ENCODE measurements at places on chromosomes 5 and 9.

DNA sequence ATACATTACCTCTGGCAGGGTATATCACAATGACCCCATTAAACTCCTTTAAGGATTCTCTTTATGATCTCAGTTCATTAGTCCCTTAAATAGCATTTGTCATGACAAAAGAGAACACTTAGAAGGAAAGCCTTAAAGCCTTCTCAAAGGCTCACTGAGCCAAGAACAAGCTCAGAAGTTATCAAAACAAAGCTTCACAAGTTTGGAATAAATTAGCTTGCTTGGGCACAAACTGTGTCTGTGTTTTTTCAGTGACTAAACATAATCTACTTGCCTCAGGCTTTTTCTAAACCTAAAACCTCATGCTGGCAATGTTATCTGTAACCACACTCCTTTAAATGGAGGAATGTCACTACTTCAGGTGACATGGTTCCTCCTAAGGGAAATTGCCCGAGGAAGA lies 1114.9 kb upstream of the C9orf72 start:
- DNase-seq: no peak

- DNase-seq: no peak
Measured at GRCh38 chr5:165620394-165620793, 2115.0 kb downstream of the MAT2B start.

DNA sequence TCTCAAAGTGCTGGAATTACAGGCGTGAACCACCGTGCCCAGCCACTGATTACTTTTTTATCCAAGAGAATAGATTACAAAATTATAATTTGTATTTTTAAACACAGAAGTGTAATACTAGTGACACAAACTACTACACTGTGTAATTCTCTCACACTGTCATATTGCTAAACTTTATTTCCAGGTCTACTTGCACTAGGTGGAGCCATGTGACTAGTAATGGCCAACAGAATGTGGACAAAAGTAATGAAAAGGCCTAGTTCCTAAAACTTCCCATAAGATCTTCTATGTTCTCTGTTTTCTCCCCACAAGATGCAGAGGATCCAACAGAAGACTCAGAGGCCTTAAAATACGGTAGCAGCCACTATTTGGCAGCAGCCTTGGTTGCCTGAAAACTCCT lies 27.3 kb downstream of the NADK2 start:
- no peak for DNase-seq

- no peak for DNase-seq
Measured at GRCh38 chr5:154611341-154611767, 133.3 kb upstream of the HAND1 start.

DNA sequence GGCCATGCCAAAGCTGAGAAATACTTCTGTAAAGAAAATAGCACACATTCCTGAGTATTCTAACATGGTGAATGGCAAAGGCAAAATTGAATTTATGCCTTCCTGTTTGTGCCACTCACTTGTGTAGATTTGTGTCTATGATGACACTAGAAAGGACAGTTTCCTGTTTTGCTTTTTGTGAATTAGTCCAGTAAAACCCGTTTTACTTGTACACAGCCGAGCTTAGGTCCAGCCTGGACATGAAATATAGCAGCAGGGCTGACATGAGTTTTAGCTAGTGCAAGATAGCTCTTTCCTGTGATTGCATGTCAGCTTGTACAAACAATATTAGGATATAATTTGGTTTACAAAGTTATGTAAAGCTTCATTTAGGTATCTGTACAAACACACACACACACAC lies 1891.7 kb upstream of the WWC1 start:
- no peak for DNase-seq

GRCh38 chr5:122067390-122067789 lies 10.7 kb downstream of the LOX start:
- no peak for DNase-seq

DNA sequence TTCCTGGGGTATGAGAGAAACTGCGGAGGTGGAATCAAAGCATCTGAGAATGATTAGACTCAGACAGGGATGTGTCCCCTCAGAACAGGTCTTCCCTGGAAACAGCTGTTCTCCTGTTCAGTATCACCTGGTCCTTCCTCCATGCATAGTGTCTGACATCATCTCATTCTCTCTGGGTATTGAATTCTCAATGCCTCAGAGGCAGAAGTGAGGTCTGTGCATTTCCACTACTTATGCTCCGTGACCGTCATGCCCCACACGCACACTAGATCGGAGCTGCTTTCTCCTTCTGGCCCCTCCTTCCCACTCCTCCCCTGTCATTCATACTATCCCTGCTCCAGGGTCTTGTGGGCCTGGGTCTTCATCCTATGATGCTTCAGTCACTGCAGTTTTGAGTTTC lies 61.4 kb upstream of the DAB2IP start:
- no peak for DNase-seq

DNA sequence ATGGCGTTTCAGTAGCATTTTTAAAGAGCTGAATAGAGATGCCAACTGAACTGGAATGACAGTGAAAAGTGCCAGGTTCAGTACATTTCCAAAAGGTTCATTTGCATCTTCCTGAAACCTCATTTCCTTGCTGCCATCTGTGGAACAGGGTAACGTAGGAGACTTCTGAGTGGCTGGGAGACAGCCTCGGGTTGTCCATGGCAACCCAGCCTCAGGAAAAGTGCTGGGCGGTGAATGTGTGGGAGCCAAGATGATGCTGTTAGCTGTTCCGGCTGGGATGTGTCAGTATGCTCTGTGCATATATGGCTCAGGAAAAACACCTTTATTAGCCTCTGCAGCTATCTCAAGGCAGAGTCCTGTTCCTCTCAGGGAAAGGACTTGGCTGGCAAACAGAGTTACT lies 87.5 kb downstream of the KLHL3 start:
- no peak for DNase-seq

DNA sequence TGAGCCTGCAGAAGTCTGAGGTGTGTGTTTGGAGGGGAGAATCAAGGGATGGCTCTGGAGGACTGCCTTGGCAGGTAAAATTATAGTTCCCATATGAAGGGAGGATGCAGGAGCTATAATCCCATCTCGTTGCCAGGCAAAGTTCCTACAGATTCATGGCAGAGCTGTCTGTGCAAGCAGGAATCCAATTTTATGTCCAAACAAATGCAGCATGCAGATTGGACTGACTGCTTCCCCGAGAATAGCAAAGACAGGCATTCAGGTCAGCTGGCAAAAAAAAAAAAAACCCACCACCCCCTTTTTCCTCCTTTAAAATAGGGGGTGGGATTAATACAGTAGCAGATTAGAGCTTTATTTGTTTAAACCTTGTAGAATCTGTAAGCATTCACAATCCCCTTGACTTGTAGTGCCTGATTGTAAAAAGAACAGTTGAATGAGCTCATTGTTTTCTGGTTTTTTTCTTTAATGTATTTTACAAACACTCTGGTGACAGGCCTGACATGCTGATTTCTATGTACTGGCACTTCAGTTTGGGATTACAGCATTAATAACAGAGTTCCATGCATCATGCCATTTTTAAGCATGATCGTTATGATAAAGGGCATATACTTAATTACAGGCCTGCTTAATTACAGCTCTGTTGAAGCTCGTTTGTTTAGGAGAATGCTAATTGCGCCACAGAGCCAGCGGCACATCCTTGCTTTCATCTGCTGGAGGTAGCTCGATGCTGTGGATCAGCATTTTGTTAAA lies 141.4 kb upstream of the LMX1B start:
- no peak for DNase-seq

DNA sequence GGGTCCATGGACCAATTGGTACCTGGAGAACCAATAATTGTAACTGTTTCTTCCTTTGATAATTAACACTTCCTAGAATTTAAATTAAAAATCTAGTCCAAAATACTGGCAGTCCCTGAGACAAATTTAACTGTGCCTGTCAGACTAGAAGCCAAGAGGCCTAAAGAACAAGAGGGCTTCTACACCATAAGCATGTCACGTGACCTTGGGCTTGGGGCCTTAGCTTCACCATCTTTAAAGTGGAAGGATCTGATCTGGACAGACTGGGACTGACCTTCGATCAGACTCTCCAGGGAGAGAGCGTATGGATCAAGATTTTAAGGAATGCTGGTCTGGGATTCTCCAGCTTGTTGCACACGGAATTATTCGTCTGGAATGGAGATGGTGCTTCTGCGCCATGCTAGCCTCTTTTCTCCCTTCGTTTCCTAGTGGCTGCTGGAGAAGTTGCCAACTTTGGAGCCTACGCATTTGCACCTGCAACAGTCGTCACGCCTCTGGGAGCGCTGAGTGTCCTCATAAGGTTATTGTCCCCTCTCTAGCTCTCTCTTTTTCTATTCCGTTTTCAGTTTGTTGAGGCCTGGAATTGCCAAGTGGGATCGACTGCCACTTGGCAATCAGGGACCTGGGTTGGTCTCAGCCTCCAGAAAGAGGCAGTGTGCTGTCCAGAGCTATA lies 8.4 kb downstream of the NIPAL4 start:
- DNase-seq: no peak

DNA sequence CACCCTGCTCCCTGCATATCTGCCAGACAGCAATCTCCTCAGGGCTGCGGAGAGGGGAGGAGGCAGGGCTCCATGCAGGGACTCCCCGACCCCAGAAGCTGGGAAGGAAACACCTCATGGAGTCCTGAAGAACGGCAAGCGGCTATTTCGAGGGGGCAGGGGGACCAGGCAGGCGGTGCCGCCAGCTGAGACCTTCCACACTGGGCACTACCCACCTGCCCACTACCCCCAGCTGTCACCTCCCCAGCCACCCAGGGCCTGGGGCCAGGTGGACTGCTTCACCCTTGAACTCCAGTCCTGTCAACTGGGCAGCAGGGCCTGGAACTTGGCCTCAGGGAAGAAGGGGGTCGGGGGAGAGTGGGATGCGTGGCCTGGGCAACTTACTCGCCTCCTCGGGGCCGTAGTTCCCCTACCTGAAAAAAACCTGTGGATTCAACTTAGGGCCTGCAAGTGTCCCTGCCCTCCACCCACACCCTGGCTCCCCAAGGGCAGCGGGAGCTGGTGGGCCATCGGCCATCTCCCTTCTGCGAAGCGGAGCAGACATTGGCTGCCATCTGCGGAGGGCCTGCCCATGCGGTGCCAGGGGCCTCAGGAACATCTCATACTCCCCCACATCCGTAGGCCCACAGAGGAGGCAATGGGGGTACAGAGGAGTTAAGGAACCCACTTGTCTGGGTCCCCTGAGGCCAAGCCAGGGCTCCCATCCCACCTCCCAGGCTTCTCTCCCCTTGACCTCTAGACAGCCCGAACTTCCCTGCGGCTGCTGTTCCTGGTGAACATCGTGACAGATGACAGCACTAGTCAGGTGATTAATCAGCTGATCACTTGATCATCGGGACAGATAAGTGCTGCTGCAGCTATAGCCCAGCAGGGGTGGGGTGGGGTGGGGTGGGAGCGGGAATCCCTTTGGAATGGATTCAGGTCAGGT lies 18.5 kb upstream of the RALGDS start:
- no peak for DNase-seq

DNA sequence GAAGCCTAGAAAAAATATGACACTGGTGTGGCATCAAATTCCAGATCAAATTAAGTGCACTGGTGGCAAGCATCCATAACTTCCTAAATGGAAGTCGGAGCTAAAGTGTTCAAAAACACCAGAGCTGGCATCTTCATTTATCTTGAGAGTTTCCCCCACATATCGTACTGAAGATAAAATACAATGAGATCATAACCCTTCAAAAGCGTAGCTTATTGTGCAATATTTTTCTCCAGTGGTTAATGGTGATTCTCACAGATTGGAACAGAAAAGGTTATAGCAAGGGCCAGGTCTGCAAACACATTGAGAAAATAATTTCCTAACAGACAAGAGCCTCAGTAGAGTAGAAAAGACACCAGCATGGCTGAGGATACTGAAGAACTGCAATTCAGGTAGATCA lies 147.6 kb downstream of the SEMA5A start:
- no peak for DNase-seq

GRCh38 chr5:18333841-18334240 lies 699.6 kb downstream of the TAF11L14 start:
- no peak for DNase-seq

- DNase-seq: no peak
Measured at GRCh38 chr9:10443181-10443867, 169.5 kb downstream of the PTPRD start.

- no peak for DNase-seq
Measured at GRCh38 chr9:77495834-77496671, 152.1 kb downstream of the GNA14 start.

- no peak for DNase-seq
Measured at GRCh38 chr5:65822710-65823109, 100.7 kb downstream of the NLN start.

DNA sequence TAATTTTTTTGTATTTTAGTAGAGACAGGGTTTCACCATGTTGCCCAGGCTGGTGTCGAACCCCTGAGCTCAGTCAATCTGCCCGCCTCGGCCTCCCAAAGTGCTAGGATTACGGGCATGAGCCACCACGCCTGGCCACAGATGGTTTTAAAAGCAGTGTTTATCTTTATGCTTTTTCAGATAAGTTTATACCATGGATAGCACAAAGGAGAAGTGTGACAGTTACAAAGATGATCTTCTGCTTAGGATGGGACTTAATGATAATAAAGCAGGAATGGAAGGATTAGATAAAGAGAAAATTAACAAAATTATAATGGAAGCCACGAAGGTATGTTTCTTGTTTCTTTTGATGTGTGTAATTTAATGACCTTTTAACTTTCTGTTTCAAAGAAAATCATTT lies 35.1 kb downstream of the POLK start:
- DNase-seq: no peak

- no peak for DNase-seq
Measured at GRCh38 chr5:98069876-98070512, 703.5 kb upstream of the RGMB start.

DNA sequence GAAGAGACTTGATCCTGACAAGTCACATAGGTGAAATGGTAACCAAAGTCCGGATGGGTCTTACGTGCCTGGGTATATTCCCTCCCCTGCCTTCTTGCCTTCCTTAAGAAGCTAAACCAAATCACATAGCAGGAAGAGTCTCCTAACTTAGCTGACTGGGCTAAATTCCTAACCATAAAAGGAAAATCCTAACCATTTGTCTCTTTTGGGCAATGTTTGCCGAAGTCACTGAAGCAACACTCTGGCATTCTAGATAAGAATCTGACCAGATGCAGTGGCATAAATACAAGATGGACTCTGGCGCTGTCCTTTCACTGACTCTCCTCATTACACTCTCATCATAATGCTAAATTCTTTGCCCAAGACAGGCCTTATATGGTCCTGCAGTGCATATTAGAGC lies 625.5 kb upstream of the RORB start:
- no peak for DNase-seq

GRCh38 chr9:128707446-128707845 lies 5.1 kb downstream of the PKN3 start:
- DNase-seq: no peak

DNA sequence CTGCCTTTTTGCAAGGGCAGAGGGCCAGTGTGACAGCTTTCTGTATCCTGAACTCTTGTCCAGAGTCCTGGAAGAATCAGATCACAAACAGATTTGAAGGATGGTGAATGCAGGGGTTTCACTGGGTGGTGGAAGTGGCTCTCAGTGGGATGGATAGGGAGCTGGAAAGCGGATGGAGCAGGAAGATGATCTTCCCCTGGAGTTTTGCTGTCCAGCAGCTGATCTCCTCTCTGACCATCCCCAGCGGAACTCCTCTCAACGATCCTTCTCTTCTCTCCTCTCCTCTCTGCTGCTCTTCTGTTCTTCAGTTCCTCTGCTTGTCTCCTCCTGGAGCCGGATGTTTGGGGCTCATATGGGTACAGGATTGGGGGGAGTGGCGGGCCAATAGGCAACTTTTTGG lies 108.3 kb upstream of the HMHB1 start:
- no peak for DNase-seq

Data from CD4-positive, alpha-beta T cell treated with Interleukin-6 for 4 hours (primary cell).